ENCODE measurements at places on chromosomes 11 and 22. TPM values are rescaled to one million over a fixed set of nuclear protein-coding genes. Genes with fewer than 3 reads are reported as not detected.

Gene SLC22A6
- not detected for total RNA-seq

- no peak for DNase-seq
These were observed 344.9 kb upstream of the B3GAT1 start for GRCh38 chr11:134756811-134757540.

DNA sequence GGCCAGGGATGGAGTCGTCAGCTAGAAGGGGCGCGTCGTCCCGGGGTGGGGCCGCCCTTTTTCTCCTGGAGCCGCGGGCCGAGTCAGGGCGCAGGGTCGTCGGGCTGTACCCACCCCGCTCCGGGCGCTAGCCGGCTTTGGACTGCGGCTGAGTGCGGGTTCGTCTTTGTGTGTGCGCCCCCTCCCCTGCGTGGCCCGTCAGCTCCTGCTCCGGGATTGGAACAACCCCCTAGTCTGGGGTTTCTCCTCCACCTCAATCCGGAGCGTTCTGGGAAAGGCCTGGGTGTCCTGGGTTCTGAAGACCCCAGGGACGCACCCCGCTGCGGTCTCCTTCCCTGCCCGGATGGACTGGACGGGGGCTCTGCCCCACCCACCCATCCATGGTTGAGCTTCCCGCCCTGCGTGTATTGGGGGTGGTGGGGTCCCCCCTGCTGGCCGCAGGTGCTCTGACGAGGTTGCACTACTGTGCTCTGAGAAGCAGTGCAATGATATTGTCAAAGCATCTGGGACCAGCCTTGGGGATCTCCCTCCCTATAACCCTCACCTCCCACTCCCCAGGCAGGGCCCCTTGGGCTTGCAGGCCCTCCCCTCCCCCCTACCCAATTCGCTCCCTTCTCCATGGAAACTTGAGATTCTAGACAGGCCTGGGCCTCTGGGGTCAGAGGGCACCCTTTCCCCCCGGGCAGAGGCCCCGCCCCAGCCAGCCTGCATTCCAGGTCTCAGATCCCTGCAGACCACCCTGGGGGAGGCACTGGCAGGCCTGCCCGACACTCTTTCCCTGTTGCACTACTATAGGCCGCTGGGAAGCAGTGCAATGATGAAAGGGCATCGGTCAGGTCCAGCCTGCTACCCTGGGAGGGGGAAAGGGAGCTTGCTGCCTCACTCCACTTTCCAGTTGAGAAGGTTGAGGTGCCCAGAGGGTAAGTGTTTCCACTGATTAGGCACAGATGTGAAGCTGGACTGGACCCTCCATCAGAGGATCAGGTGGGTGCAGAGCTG lies 10.7 kb downstream of the SDF2L1 start:
- no peak for DNase-seq

DNA sequence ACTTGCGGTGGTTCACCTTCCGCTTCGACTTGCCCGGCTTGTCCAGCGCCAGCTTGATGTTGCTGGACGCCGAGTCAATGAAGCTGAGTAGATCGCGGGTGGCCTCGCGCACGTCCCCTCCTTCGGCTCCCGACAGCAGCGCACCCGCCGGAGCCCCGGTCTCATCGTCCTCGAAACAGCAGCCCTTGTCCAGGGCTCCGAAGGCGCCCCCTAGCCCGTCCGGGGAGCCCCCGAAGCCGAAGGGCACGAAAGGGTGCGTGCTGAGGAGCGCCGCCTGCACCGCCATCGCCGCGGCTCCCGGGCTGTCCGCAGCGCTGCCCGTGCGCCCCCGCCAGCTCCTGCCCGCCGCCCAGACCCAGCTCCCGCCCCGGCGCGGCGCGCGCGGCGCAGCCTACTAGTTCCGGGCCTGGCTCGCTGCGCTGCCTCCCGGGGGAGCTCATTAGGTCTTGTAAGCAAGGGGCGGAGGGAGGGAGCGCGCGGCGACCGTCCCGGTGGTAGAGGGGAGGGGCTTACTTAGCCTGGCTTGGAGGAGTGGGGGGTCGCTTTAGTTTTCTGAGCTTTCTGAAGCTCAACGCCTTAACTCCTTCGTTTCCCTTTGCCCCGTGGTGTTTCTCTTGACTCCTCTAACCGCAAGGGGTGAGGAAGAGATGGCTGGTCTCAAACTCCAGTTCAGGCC lies at the start of gene FAM181B:
TSS of gene FAM181B (minus strand) at position 421 of the 676 bp plus-strand sequence. CDS start at position 286, 135 bp downstream.
- DNase-seq = no peak

GRCh38 chr22:35712672-35713071 lies 5.0 kb upstream of the APOL5 start:
- DNase-seq = no peak

DNA sequence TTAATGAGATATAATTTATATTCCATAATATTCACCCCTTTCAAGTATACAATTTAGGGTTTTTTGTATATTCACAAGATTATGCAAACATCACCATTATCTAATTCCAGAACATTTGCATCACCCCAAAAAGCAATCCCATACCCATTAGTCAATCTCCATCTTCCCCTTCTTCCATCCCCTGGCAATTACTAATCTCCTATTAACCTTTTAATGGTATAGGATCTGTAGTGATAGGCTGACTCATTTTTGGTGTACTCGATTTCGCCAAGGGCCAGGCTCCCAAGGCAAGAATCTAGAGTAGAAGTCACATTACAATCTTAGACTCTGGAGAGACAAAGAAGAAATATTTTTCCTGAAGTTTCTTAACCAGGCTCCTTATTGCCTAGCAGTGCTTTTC lies 113.4 kb downstream of the GAB2 start:
- DNase-seq = no peak

DNA sequence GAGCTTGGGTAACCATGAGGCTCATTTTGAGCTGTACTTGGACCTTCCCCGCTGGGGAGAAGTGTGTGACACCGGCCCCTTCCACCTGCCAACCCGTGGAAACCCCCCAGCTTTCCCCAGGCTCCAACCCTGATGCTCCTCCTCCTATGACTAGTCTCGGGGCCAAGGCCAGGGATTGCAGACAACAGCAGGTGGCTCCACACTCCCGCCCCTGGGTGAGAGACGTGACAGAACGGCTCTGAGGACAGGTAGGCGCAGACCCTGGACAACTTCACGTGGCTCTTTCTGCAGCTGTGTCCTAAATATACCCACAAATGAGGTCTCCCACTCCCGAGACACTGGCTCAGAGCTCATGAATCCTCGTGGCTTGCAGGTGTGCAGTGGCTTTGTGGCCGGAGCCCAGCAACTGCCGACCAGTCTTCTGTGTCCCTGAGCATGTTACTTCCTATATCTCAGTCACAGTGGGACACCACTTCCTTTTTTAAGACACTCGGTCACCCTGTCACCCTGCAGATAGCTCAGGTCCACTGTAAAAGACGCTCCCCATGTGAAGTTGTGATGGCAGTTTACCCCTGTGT lies 55.2 kb downstream of the NECTIN1 start:
- DNase-seq = no peak

DNA sequence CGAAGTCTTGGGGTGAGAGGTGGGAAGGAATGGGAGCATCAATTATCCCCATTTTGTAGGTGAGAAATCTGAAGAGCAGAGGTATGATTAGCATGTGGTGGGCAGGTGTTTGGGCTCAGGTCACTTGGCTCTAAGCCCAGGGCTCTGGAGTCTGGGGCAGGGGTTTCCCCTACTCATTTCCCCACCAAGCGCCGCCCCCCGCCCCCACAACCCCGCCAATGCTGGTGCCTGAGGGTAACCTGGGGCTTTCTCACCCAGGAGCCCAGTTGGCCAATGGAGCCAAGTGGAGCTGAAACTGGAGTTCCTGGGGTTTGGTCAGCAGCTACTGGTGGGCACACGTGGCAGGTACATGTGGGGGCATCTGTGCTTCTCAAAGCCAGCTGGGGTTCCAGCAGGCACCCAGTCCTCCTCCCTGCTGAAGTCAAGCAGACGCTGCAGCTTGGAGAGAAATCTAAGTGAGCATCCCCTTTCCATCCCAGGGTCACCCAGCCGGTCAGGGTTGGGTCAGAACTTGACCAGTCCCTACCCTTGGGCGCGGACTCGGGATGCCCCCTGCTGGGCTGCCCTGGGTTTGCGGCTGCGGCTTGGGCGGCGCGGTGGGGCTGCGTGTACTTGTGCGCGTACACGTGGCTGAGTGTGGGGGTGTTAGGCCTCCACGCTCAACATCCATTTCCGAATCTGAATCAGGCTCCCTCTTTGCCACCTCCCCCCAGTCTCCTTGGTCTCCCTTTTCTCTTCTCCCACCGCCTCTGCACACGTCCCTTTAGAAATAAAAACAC lies 1.7 kb upstream of the CHRM1 start:
- no peak for DNase-seq

GRCh38 chr11:134332189-134332631 lies 422 bp downstream of the GLB1L2 start:
- no peak for DNase-seq

DNA sequence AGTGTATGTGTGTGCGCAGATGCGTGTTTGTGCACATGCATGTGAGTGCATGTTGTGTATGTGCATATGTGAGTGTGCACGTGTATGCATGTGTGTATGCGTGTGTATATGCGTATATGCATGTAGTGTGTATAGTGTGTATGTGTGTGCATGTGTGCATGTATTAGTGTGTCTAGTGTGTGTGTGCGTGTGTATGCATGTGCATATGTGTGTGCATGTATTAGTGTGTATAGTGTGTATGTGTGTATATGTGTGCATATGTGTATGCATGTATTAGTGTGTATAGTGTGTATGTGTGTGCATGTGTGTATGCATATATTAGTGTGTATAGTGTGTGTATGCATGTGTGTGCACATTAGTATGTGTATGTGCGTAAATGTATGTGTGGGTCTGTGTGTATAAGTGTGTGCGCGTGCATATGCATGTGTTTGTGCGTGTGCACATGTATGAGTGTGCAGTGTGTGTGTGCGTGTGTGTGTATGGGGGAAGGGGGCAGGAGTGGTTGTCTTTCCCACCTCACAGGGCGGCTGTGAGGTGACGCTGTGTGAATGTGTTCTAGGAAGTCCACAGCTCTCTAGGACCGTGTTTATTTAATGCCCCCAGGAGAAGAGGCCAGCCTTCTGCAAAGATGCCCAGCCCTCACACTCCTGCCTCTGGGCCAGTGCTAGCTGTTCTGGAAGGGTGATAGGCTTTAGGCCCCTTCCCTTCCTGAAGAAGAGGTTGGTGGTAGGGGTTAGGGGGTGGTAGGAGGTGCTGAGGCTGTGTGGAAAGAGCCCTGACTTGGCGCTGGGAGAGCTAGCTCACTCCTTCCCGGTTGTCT lies 114.6 kb downstream of the CEP164 start:
- DNase-seq = no peak

DNA sequence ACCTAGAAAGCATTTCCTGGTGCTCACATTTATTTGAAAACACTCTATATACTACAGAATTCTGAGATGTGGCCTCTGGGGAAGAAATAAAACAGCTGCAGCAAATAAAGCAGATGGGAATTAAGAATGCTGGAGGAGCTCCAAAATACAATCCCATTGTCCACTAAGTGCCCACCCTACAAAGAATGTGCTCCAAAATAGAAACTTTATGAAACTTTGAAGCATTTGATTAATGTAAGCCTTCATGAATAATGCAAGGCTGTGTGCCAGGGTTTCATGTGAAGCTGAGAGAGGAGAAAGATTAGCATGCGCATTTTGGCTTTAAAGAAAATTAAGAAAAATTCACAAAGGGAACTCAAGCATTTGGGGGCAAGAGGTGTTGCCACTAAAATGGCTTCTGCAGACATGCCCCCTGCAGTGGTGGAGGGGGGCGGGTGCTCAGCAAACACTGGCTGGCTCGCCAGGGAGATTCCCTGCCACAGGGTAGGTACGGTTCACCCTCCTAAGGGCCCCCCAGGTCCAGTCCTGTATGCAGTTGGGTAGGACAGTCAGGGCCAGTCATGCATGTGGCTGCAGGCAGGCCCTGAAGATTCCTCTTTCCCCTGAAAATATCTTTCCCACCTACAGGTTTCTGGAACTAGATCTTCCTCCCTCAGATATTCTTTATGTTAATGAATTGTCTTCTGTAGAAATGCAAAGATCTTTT lies 46.6 kb upstream of the RCN1 start:
- DNase-seq = no peak

GRCh38 chr11:88117281-88117858 lies 57.9 kb downstream of the RAB38 start:
- DNase-seq = no peak

- no peak for DNase-seq
These were observed 453.1 kb downstream of the SOX6 start for GRCh38 chr11:15903246-15903645.

DNA sequence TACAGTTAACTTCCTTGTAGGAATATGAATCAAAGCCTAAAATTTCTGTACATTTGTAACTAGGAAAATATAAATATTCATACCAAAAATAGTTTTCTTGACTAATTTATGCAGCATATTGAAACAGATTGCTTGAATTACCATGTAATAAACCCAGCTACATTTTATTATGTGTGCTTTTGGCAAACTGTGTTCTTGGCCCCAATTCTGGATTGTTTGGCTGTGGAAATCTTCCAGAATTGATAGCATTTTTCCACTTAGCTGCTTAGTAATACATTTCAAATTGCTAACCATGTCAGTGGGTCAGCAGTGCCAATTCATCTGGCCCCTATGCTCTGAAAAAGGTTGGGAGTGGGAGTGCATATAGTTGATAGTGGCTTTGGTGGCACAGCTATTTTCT lies 32.3 kb downstream of the PDHX start:
- no peak for DNase-seq

- no peak for DNase-seq
These were observed 18.7 kb downstream of the SSH3 start for GRCh38 chr11:67322049-67322448.

Gene MS4A14
- not detected for total RNA-seq

DNA sequence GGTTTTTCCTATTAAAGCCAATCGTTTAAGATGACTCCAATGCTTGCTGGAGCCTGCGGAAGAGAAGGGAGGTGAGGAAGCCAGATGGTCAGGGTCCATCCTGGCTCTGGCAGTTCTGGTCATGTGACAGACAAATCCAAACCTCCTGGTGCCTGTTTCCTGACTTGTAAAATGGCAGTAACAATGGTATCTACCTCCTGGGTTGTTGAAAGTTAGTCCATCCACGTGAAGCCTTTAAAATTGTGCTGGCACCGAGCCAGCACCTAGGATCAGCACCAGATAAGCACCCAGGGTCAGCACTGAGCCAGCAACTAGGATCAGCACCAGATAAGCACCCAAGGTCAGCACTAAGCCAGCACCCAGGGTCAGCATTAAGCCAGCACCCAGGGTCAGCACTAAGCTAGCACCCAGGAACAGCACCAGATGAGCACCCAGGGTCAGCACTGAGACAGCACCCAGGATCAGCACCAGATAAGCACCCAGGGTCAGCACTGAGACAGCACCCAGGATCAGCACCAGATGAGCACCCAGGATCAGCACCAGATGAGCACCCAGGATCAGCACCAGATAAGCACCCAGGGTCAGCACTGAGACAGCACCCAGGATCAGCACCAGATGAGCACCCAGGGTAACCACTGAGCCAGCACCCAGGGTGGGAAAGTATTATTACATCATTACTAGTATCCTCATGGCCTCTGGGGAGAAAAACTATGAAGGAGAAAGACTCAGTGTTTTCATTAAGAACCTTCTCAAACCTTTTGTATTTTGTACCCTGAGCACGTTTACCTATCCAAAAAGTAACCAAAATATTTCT lies 17.2 kb downstream of the KIAA0930 start:
- peak; percentile 48 for DNase-seq

Gene CASP5
- not detected for total RNA-seq

GRCh38 chr11:125933030-125933813 lies 12.6 kb upstream of the VSIG10L2 start:
- no peak for DNase-seq

Measured in dermis microvascular lymphatic vessel endothelial cell (primary cell).